ENCODE measurements at places on chromosomes 6 and 20. TPM values are rescaled to one million over a fixed set of nuclear protein-coding genes. Genes with fewer than 3 reads are reported as not detected.

- no peak for DNase-seq
These were observed 659 bp downstream of the TAF4 start for GRCh38 chr20:62064770-62065673.

DNA sequence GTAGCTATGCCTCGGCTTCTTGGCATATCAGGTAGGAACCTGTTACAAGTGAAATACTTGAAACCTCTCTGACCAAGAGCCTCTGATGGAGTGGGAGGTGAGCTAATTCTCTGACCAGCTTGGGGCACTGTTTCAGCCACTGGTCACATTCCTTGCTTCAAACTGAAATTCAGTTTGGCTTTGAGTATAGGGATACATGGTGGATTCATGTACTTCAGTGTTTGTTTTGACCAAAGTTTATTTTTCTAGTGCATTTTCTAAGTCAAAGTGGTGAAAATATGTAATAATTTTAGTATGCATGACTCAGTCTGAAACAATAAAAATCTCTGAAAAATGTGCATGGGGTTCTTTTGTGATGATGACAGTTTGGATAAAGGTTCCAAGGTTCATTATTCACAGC, 18.6 kb downstream of the TTPAL start:
- no peak for DNase-seq

SLC18B1 gene
- total RNA-seq, result 18.1 TPM

HLA-DRB5 gene
- not detected for total RNA-seq

CFAP206 gene
- total RNA-seq, result 0.54 TPM

TCFL5 gene
- 20.4 TPM for total RNA-seq

PRSS35 gene
- 0.37 TPM for total RNA-seq

NHLRC1 gene
- total RNA-seq, result not detected

CCM2L gene
- total RNA-seq, result 1.4 TPM
